ENCODE measurements at places on chromosomes 2 and 18.

DNA sequence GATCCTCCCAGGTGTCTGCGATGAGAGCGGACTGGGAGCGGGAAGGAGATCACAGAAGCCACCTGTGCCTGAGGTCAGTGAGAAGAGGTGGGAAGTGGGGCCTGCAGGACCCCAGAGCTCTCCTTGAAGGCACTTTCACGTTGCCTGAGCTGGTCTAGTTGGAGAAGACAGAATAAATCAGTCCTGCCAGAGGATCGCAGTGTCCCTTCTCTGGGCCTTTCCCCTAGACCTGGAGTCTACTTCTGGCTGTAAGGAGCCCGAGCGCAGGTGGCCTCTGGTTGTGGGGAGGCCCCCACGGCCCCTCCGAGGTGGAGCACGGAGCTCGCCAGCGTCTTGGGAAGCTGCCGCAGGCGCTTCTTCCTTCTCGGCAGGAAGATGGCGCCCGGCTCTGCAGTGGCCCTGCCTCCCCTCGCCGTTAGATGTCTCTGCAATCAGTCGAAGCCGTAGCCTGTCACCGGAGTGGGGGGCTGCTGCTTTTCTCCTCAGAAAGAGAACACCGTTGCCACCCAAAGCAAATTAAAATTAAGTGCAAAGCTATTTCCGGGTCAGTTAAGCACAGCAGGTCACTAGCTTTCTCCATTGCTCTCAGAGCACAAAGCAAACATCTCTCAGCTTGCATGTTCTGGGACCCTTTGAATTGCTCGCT, 212.0 kb upstream of the MYT1L start:
- no peak for ATAC-seq

- peak; percentile 96 for ATAC-seq
Measured at GRCh38 chr18:9095297-9096006, 7.0 kb upstream of the NDUFV2 start.

- ATAC-seq, result no peak
Measured at GRCh38 chr2:59532808-59533207, 1020.6 kb downstream of the BCL11A start.

DNA sequence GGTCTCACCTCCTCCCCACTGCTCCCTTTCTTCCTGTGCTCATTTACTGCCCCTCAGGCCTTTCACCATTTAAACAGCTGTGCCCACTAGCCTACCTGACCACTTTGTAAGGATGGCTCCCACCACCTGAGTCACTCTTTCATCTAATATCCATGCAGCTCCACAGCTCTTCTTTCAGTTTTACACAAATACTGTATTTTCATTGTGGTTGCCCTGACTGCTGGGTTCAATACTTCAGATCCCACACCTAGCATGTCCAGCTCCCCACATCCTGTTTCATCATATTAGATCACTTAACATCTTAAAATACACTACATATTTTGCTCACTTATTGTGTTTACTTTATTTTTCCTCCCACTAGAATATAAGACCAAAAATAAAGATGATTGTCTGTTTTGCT, 1110.6 kb downstream of the TSN start:
- ATAC-seq, result no peak

GRCh38 chr2:220775856-220776488, 796.1 kb downstream of the EPHA4 start:
- no peak for ATAC-seq

GRCh38 chr2:152472481-152472887, 137.5 kb downstream of the FMNL2 start:
- no peak for ATAC-seq

DNA sequence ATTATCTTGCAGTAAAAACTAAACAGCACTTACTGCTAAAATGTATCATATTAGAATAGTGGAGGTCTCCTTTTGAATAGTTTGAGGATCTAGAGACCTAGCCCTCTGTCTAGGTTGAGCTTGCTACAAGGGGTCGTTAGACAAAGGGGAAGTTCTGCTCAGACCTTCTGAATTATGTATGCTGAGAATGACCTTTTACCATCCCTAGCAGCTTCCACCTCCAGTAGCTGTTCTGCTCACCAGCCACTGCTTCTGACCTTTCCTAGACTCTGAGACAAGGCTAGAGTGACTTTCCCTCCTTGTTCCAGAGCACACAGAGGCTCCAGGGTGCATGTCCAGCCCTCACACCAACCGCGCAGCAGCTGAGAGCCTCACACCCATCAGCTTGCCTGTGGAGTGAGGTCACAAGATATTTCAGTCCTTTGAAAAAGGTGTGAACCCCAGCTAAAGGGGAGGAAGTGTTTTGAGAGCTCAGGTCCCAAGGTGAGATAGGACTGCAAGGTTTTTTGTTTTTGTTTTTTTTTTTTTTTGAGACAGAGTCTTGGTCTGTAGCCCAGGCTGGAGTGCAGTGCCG, 289.3 kb upstream of the TNP1 start:
- no peak for ATAC-seq

DNA sequence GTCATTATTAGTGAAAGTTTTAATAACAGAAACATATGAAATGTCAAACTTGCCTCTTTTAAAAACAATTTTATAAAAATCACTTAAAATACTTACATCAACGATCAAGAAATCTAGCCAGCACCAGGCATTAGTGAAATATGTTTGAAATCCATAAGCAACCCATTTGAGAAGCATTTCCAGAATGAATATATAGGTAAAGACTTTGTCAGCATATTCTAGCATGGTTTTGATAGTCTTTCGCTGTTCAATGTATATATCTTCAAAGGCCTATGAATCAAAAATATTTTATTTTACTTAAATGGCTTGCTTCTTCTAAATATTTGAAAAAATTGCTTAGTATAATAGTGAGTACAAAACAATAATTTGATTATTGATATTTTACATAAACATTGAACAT, 91.1 kb downstream of the SCN3A start:
- ATAC-seq, result no peak

- ATAC-seq, result no peak
Measured at GRCh38 chr2:219722276-219722879, 94.9 kb downstream of the SLC4A3 start.

GRCh38 chr2:126657148-126657635, 1.2 kb downstream of the GYPC start:
- ATAC-seq, result peak; percentile 35

GRCh38 chr18:2893056-2893455, 46.2 kb downstream of the EMILIN2 start:
- ATAC-seq, result no peak

- peak; percentile 18 for ATAC-seq
Measured at GRCh38 chr2:29245742-29246382, 130.6 kb downstream of the CLIP4 start.

- no peak for ATAC-seq
Measured at GRCh38 chr2:238915596-238915995, 67.7 kb downstream of the TWIST2 start.

DNA sequence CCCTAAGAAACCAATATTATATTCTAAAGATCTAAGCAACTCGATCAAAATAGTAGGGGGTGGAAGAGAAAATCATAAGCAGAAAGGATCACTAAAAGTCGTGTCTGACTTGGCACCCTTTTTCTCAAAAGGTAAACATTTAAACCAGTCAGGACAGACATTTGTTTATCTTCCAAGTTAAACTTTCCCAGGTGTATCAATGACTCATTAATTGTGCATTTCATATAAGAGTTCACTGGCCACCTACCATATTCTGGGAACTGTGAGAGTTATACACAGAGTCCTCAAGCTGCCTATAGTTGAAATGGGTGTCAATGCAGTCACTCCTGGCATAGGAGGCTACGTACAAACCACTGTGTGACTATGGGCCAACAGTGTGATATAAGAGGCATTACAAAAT, 4.8 kb upstream of the ACVR1 start:
- no peak for ATAC-seq

DNA sequence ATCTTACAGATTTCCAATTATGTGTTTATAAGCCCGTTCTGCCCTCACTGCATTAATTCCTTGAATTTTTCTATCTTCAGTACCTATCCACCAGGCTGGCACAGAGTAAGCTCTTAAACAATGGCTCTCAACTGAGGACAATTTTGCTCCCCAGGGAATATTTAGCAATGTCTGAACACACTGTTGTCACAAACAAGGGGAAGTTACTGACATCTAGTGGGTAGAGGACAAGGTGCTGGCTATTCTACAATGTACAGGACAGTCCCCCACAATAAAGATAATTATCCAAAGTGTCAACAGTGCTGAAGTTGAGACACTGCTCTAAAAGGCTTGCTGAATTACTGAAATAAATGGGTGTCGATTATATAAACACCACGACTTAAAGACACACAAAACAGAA, 5.0 kb downstream of the NDUFS1 start:
- no peak for ATAC-seq

DNA sequence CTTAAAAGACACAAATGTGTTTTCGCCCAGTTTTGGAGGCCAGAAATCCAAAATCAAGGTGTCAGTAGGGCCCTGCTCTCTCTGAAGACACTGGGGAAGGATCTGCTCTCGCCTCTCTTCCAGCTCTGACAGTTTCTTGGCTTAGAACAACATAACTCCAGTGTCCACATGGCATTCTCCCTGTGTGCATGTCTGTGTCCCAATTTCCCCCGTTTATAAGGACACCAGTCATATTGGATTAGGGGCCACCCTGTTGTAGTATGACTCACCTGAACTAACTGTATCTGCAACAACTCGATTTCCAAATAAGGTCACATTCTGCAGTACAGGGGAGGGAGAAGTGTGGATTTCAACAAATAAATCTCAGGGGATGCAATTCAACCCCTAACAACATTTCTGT, 263.2 kb downstream of the SS18 start:
- no peak for ATAC-seq

DNA sequence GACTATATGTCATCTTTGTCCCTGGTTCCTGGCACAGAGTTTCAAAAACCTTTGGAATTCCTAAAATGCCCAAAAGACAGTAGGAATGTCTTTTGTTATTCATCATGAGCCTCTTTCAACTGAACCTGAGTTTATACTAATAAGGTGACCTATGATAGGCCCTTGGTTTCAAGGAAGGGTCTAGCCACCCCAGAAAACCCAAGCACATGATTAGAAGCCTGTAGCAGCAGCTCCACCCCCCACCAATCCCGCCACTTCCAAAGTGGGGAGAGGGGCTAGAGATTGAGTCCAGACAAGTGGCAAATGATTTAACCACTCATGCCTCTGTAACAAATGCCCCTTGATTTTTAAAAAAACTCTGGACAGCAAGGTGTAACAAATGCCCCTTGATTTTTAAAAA, 56.8 kb downstream of the ADD2 start:
- no peak for ATAC-seq

GRCh38 chr2:176020400-176020799, 18.3 kb upstream of the LNPK start:
- ATAC-seq, result no peak

DNA sequence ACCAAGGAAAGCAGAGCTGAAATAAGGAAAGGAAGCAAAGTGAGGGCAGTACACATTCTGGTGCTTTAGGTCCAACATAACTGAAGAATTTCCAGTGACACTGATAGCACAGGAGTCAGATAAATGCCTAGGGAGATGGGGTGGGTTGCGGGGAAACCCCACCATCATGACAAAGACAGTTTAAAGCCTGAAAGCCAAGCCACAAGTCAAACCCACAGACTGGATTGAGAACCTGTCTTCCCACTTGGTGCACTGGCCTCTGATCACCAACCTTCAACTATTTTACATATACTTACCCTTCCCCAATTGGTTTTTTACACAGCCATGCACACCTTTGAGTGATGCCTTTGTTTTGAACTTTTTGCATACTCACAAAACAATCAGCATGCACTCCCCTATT, 22.2 kb upstream of the PDK1 start:
- ATAC-seq, result no peak

DNA sequence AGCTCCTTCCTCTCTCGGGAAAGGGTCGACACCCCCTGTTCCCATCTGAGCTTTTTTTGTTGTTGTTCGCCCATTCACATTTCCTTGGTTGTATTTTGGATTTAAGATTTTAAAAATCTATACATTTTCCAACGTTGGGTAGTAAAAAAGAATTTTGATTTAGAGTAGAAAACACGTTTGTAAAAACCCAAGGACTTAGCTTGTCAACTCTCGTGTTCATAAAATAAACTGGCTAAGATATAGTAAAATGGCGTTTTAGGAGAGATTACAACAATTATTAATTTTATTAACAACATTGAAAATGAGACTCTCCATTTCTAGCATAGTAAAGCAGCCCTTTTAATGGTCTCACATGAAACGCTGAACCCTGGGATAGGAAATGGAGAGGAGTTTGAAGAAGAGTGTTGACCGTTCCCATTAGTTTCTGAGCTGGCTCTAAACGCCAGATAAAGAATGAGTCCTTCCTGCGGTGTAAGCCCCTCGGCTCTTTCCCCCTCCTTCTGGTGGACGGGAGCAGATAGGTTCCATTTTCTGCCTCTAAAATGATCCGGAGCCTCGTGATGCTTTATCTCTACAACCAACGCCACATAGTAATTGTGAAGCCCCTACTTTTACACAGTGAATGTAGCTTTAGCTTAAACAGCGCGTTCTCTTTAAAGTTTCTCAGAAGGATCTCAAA, 24.0 kb upstream of the ZNF516 start:
- no peak for ATAC-seq

DNA sequence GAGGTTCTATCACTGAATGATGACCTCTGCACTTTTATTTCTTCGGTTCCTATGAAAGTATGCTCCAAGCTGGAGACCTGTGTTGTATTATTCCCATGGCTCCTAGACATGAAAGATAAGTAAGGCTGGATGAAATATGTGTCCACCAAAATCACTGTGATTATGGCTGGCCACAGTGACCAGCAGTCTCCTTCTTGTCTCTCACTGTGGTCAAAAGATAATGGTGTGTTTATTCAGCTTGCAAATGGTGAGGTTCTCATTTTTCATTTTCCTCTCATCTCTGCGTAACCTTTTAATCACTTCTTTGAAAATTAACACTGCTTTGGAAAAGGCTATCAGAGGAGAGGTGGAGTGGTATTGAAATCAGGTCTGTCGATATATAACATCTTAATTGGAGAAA, 107.8 kb upstream of the DAPL1 start:
- ATAC-seq, result no peak
